ENCODE measurements at places on chromosomes 2 and 18.

- no peak for DNase-seq
Observed at GRCh38 chr2:151251012-151251411, 10.7 kb downstream of the RBM43 start.

GRCh38 chr2:25073025-25073424 lies 31.1 kb downstream of the EFR3B start:
- no peak for DNase-seq

GRCh38 chr2:195461010-195461409 lies 196.0 kb upstream of the SLC39A10 start:
- no peak for DNase-seq

DNA sequence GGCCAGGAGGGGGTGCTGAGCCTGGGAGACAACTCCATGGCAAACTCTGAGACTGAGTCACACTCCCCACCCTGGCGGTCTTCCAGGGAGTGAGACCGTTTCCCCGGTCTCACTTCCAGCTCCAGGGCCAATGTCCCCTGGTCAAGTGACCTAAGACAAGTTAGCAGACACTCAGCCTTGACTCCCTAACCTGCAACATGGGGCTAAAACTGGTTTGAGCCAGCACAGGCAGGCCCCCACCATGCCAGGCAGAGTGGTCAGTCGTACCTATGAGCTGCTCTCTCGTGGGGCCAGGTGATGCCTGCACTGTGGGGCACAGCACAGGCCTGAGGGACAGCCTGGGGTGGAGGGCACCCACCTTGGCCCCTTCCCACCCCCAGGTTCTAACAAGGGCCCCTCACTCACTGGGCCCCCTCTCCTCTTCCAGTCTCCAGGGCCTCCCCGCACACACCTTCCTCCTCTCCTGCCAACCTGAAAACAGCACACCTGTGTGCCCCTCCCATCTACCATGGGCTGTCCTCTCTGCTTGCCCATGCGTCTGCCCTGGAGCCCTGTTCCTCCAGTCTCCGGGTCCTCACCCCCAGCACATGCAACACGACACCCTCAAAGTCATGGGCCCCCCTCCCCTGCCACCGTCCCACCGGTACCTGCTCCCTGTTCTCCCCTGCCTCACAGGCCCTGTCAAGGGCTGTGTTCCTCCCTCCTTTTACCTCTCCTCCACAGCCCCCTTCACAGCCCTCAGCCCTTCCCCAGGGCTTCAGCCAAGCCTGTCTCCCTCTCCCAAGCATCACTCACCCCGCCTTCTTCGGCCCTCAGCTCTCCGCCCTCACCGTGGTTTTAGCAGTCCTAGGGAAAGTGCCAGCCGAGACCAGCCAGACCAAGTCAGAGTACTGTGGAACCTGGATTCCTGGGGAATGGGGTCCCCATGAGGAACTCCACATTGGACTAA lies 1.6 kb downstream of the GPR17 start:
- no peak for DNase-seq

DNA sequence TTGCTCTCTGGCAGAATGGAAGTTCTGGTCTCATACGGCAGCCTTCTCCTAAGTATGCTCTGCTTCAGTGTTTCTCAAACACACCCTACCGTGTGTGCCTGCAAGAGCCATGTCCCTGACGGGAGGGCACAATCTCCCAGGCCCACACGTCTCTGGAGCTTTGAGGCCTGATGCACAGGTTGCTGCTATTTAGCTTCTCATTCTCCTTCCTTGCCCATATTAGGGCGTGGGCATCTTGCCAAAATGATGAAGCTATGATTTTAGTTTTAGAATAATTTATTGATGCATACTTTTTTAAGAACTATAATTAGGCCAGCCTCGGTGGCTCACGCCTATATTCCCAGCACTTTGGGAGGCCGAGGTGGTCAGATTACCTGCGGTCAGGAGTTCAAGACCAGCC lies 107.9 kb downstream of the RNF144A start:
- DNase-seq = no peak

DNA sequence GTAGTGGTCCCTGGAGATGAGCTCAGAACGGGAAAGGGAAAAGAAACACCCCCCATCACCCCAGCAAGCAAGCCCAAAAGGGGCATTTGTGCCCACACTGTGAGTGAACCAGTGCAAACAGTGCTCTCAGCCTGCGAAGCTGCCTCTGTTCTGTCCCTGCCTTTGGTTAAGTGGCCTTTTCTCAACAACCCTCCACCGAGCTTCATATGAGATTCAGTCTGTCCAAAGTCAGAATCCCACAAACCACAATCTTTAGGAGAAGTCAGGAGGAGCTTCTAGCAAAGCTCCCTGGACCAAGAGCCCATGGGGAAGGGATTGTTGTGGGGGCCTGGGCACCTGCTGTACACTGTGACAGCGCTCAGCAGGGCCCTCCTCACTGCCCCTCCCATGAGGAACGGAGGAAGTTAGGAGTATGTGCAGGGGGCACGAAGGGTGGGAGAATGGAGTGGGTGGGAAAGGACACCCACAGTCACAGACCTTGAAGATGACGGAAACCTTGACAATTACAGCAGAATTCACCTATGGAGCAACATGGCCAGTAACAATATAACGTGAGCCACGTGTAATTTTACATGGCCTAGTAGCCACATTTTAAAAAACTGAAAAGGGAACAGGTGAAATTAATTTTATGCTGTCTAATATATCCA lies 119.5 kb downstream of the SMAD7 start:
- DNase-seq = no peak

- DNase-seq = no peak
Observed at GRCh38 chr2:164722616-164723338, 101.5 kb upstream of the GRB14 start.

DNA sequence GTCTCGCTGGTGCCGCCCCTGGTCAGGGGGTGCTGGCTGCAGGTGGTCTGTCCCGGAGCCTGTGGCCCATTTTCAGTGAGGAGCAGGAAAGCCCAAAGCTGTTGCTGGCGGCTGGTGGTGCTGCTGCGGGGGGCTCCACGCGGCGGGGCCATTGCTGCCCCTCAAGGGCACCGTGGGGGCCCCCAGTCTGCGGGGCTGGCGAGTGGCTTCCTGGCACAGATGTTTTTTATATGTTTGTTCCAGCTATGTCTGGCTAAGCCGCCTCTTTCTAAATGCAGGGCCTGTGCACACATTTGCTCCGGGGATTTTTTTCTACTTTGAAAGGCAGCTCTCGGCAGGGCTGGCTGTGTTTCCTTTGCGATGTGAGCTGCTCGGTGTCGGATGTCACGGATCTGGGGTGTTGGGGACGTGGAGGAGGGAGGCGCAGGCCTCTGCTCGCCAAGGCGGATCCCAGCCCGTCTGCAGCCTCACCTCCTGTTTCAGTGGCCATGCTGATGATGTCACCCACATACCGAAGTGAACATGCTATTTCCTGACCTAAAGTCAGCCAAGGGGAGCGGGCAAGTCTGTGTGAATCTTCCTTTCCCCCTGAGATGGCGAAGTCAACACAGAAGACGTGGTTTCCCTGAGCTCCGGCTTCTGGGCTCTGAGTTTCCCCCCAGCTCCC lies 112.0 kb upstream of the CTDP1 start:
- no peak for DNase-seq

- no peak for DNase-seq
Observed at GRCh38 chr2:221437056-221437455, 135.0 kb downstream of the EPHA4 start.

DNA sequence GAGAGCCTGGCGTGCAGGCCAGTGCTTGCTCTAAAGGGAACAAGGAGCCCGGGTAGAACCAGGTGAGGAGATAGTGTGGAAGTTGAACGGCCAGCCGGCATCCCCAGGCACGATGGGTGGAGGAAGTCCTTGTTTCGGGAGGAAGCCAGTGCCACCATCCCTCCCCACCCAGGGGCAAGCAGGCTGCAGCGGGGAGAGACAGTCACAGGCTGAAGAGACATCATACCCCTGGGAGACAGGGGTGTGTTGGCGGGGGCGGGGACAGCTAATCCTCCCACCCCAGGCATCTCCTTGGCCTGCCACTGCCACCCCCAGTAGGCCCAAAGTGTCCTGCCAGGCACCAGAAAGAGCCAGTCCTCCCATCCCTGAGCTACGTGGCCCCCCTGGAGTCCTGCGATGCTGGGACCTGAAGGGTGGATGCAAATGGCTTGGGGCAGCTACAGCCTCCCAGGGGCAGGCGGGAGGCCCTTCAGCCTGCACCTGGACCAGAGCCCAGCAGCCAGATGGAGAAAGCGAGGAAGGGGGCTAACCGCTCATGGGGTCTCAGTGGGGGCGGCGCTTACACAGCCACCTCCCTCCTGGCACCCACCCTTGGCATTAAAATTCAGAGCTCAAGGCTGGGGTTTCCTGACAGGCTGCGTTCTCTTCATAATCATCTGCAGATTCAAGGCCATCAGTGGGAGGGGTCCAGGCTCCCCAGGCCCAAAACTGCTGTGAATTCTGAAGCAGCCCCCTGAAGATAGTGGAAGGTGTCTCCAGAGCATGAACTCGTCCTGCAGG lies 14.8 kb upstream of the GPR55 start:
- DNase-seq = no peak

Data from activated naive CD8-positive, alpha-beta T cell treated with anti-CD3 and anti-CD28 coated beads for 36 hours (primary cell).